ENCODE measurements at places on chromosomes 1 and 21. TPM values are rescaled to one million over a fixed set of nuclear protein-coding genes. Genes with fewer than 3 reads are reported as not detected.
A peak's percentile ranks its signal among the peaks of the same experiment; 100 is the strongest.

GRCh38 chr1:7007902-7008301 is 222.6 kb downstream of the CAMTA1 start:
- no peak overlapping the region for H3K4me3 ChIP-seq
- H3K27me3 ChIP-seq, result no peaks in the 10 kb centered on the region
- H3K36me3 ChIP-seq, result no peaks in the 10 kb centered on the region

GRCh38 chr1:231666937-231667608 is 40.5 kb downstream of the DISC1 start:
- no peak overlapping the region for H3K4me3 ChIP-seq
- H3K36me3 ChIP-seq, result no peaks in the 10 kb centered on the region
- DNase-seq, result no peak

DNA sequence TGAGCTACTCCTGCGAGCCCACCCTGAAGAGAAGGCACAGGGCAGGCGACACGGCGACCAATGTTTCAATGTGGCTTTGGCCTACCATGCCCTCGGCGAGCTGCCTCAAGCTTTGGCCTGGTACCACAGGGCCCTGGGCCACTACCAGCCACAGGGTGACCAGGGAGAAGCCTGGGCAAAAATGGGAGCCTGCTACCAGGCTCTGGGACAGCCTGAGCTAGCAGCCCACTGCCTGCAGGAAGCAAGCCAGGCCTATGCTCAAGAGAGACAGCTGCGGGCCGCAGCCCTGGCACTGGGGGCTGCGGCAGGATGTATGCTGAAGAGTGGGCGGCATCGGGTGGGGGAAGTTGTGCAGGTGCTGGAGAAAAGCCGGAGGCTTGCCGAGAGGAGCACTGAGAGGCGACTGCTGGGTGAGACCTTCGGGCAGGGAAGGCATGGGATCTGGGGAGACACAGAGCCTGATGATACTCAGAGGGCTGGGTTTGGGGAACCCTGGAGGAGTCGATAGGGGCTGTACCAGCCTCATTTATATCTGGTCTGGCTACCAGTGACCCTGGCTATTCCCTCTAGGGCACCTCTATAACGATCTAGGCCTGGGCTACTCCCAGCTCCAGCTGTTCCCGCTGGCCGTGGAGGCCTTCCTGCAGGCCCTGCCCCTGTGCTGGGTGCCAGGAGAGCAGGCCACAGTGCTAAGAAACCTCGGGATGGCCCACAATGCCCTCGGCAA is 2.3 kb downstream of the TTC24 start:
- peak overlapping the region; percentile 72 for H3K27ac ChIP-seq
- H3K4me3 ChIP-seq, result peak overlapping the region; percentile 7
- H3K36me3 ChIP-seq, result no peaks in the 10 kb centered on the region
- H3K4me1 ChIP-seq, result no peaks in the 10 kb centered on the region
- peak; percentile 86 for DNase-seq

Gene SERPINC1
- total RNA-seq, result not detected

- peaks cover 9% of the 10 kb centered on the region for H3K27me3 ChIP-seq
- no peak for DNase-seq
- H3K36me3 ChIP-seq, result no peaks in the 10 kb centered on the region
- H3K27ac ChIP-seq, result no peak overlapping the region
- peaks cover 15% of the 10 kb centered on the region for H3K4me1 ChIP-seq
Measured at GRCh38 chr1:6960860-6961259, 175.6 kb downstream of the CAMTA1 start.

DNA sequence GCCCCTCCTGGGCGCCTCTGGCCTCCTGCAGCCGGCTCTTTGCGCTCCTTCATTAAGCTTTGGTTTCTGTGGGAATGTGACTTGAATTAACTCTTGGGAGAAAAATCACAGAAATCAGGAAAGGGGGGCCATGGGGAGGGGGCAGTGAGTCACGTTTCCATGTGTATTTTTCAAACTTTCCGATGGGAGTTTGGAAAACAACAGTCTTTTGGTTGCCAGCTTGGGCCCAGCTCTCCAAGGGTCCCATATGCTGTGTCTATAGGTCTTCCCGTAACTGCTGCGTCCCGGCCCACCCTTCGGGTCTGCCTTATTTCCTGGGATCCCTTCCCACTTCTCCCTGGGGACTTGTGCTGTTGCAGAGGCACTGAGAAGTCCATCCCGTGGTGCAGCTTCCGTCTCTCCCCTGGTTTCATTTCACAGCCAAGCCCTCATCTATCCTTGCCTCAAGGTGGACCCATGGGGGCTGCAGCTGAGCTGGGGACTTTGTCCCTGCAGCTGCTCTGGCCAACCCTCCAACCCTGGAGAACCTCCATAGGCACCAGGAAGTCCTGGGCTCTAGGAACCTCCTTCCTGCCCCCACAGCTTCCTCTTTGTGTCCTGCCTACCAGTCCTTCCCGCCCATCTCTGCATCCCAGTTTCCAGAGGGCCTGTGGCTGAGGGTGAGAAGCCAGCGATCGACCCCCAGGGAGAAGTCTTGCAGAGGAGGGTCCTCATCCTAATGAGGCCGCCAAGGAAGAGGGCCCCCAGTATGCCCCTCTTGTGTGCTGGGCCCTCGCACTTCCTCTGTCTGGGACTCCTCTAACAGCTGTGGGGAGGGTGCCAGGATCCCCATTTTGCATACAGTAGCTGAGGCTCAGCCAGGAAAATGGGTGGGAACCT is 11.6 kb upstream of the LMNA start:
- H3K27ac ChIP-seq, result peak overlapping the region; percentile 85
- no peak overlapping the region for H3K4me3 ChIP-seq
- DNase-seq, result no peak

Data from spleen (tissue), 13 donors.